ENCODE measurements at places on chromosomes 4 and X. TPM values are rescaled to one million over a fixed set of nuclear protein-coding genes. Genes with fewer than 3 reads are reported as not detected.

DNA sequence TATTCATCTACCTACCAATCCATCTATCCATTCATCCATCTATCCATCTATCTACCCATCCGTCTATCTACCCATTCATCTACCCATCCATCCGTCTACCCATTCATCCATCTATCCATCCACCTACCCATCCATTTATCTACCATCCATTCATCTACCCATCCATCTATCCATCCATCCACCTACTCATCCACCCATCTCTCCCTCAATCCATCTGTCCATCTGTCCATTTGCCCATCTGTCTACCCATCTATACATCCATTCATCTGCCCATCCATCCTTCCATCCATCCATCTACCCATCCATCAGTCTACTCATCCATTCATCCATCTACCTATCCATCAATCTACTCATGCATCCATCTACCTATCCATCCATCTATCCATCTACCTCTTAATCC lies 126.8 kb upstream of the PSAPL1 start:
- H3K4me1 ChIP-seq: no peaks in the 10 kb centered on the region
- no peak overlapping the region for H3K27ac ChIP-seq
- no peaks in the 10 kb centered on the region for H3K36me3 ChIP-seq
- H3K27me3 ChIP-seq: no peaks in the 10 kb centered on the region

DNA sequence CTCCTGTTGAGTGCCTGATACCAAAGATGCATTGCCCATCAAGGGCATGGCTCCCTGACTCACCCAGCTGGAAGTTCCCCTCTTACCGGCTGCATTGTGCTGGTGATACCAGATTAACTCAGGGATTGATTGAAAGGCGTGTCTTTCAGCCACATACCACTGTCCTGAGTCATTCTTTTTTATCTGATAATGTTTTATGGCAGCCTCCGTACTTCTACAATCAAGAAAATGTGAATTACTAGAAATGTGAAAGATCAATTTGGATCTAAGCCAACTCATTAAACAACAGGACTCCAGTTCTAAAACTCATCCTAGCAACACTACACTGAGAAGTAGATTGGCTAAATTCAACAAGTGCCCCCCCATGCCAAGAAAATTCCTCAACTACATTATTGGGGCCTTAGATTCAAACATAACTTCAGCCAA lies 40.0 kb downstream of the TXK start:
- no peaks in the 10 kb centered on the region for H3K36me3 ChIP-seq
- H3K27ac ChIP-seq: no peak overlapping the region
- no peak overlapping the region for H3K4me3 ChIP-seq
- H3K27me3 ChIP-seq: 0 out of 2 replicates have a peak, but pooled peaks cover 3% of the 10 kb centered on the region
- no peak for DNase-seq

GRCh38 chr4:16532240-16532970 lies 306.1 kb upstream of the TAPT1 start:
- no peaks in the 10 kb centered on the region for H3K36me3 ChIP-seq
- no peak overlapping the region for H3K27ac ChIP-seq
- DNase-seq: no peak
- H3K4me1 ChIP-seq: no peaks in the 10 kb centered on the region

- peak overlapping the region; percentile 16 for H3K4me3 ChIP-seq
- no peaks in the 10 kb centered on the region for H3K27me3 ChIP-seq
- H3K36me3 ChIP-seq: no peaks in the 10 kb centered on the region
- peaks cover 11% of the 10 kb centered on the region for H3K4me1 ChIP-seq
- DNase-seq: peak; percentile 57
These were observed 132.9 kb downstream of the MSL3 start for GRCh38 chrX:11890836-11891514.

The SSX1 gene
- not detected for total RNA-seq
